ENCODE measurements at places on chromosomes 1 and 21. TPM values are rescaled to one million over a fixed set of nuclear protein-coding genes. Genes with fewer than 3 reads are reported as not detected.

DNA sequence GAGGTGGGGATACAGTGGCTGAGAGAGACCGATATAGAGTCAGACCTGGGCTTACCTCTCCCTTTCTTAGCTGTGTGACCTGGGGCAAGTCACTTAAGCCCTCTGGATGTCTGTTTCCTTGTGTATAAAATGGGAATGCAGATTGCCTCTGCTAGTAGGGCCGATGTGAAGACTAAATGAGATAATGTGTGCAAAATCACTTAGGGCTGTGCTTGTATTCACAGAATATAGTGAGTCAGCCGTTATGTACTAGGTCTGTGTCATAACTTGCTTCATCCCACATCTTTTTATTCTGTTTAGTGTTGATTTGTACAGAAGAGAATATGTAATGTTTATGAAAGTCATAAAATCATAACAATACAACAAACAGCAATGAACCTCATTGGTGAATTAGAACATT is 56.0 kb downstream of the PTPRU start:
- DNase-seq: no peak
- no peaks in the 10 kb centered on the region for H3K4me1 ChIP-seq
- no peak overlapping the region for H3K4me3 ChIP-seq
- no peak overlapping the region for H3K27ac ChIP-seq
- H3K36me3 ChIP-seq: no peaks in the 10 kb centered on the region

- peaks cover 10% of the 10 kb centered on the region for H3K36me3 ChIP-seq
- no peak for DNase-seq
- peaks cover 49% of the 10 kb centered on the region for H3K27me3 ChIP-seq
- H3K27ac ChIP-seq: no peak overlapping the region
- H3K4me3 ChIP-seq: peak overlapping the region; percentile 87
Measured at GRCh38 chr1:236140705-236141446, 1.5 kb upstream of the GPR137B start.

- H3K4me3 ChIP-seq: no peak overlapping the region
- no peak for DNase-seq
- no peak overlapping the region for H3K27ac ChIP-seq
- no peaks in the 10 kb centered on the region for H3K4me1 ChIP-seq
- no peaks in the 10 kb centered on the region for H3K36me3 ChIP-seq
- peaks cover 2% of the 10 kb centered on the region for H3K27me3 ChIP-seq
Measured at GRCh38 chr1:201072149-201072548, 40.1 kb downstream of the CACNA1S start.

DNA sequence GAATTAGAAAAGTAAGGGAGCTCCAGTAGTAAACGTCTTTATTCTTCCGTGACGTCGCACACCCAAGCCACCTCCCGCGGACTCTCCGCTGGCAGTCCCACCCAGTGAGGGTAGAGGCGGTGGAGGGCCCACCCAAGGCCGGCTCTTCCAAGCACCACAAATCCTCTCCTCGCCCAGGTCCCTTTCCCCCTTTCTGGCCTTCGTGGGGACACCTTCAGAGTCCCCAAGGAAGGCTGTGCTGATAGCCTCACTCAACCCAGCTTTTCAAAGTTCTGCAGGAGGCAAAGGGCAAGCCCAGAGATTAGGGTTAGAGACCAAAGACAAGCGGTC is 349 bp upstream of the GPN2 start:
- H3K27ac ChIP-seq: peak overlapping the region; percentile 96
- peaks cover 24% of the 10 kb centered on the region for H3K4me1 ChIP-seq
- H3K4me3 ChIP-seq: peak overlapping the region; percentile 99
- DNase-seq: no peak
- peaks cover 62% of the 10 kb centered on the region for H3K36me3 ChIP-seq

GRCh38 chr1:118291661-118292060 is 106.6 kb upstream of the SPAG17 start:
- H3K27ac ChIP-seq: no peak overlapping the region
- no peaks in the 10 kb centered on the region for H3K27me3 ChIP-seq
- H3K4me3 ChIP-seq: no peak overlapping the region
- no peaks in the 10 kb centered on the region for H3K36me3 ChIP-seq

DNA sequence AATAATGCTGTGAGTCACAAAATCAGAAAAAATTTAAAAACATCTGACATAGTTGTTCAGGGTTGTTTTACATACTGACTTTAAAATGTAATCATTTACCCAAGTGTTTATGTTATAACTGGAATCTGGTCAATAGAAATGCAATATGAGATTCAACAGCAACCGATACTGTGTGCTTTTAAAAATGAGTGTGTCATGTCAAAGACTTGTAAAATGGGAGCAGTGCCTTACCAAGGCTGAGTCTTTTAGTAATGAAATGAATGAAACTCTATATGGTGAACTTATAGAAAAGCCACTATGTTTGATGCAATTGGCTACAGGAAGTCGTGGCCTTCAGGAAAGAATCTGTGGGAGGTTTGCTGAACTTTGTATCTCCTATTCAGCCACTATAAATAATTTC is 570.2 kb downstream of the DPYD start:
- no peaks in the 10 kb centered on the region for H3K4me1 ChIP-seq
- H3K4me3 ChIP-seq: no peak overlapping the region
- no peaks in the 10 kb centered on the region for H3K27me3 ChIP-seq
- H3K36me3 ChIP-seq: no peaks in the 10 kb centered on the region
- H3K27ac ChIP-seq: no peak overlapping the region
- DNase-seq: no peak

Gene KIF26B
- 0.28 TPM for total RNA-seq

Gene SH2D2A
- total RNA-seq: 453 TPM

Gene CAPN9
- not detected for total RNA-seq

Gene FCMR
- 16.7 TPM for total RNA-seq
